ENCODE measurements at places on chromosomes 3 and 15. TPM values are rescaled to one million over a fixed set of nuclear protein-coding genes. Genes with fewer than 3 reads are reported as not detected.

Gene GOLGA6L7
- total RNA-seq, result not detected

Gene LSAMP
- 0.10 TPM for total RNA-seq

Gene GTPBP8
- 38.7 TPM for total RNA-seq

Gene TTC21A
- total RNA-seq, result 3.6 TPM

Gene TMCO5A
- total RNA-seq, result not detected

Gene RHOV
- total RNA-seq, result under 0.01 TPM

Gene NPAP1
- not detected for total RNA-seq

Gene MAP1A
- 0.65 TPM for total RNA-seq

Gene PIK3CB
- 15.7 TPM for total RNA-seq

Gene PLXNA1
- total RNA-seq, result 30.2 TPM

Gene PPP1R14D
- total RNA-seq, result not detected

Gene KNG1
- total RNA-seq, result not detected

Gene GP5
- not detected for total RNA-seq

Gene SLC2A2
- not detected for total RNA-seq

Gene PCOLCE2
- total RNA-seq, result not detected

Gene FAM3D
- not detected for total RNA-seq

Gene ALDH1L1
- not detected for total RNA-seq

Gene CCDC33
- not detected for total RNA-seq

Gene STT3B
- 141 TPM for total RNA-seq

Gene HMG20A
- 51.9 TPM for total RNA-seq

Gene FYTTD1
- 44.1 TPM for total RNA-seq

Gene MYO5C
- 36.7 TPM for total RNA-seq

Gene SAMMSON
- total RNA-seq, result not detected

Gene ANXA2
- total RNA-seq, result 4,270 TPM

Gene CCDC54
- not detected for total RNA-seq

Gene SCN11A
- total RNA-seq, result under 0.01 TPM

Gene AQP9
- total RNA-seq, result not detected

Gene NEO1
- under 0.01 TPM for total RNA-seq

Gene VGLL3
- total RNA-seq, result 1.6 TPM

Gene MST1R
- 0.33 TPM for total RNA-seq

Gene AGTR1
- total RNA-seq, result not detected

Gene GOLGA6A
- total RNA-seq, result not detected

Gene KLF15
- 1.5 TPM for total RNA-seq

Gene REC114
- total RNA-seq, result not detected

Gene CRABP1
- not detected for total RNA-seq

Gene C3orf20
- total RNA-seq, result not detected

Gene TGM5
- total RNA-seq, result not detected

Gene MB21D2
- 4.6 TPM for total RNA-seq

Gene TRPM1
- 0.38 TPM for total RNA-seq

Gene MNS1
- 0.48 TPM for total RNA-seq

Gene ADGRG7
- not detected for total RNA-seq

Gene HESX1
- total RNA-seq, result 0.33 TPM

Gene IL17RD
- 0.98 TPM for total RNA-seq

Gene ZBED2
- not detected for total RNA-seq

Gene CYP8B1
- total RNA-seq, result not detected

Gene NR1I2
- total RNA-seq, result not detected

Gene CLDN16
- under 0.01 TPM for total RNA-seq

Gene FBXW12
- not detected for total RNA-seq

Gene GABRR3
- total RNA-seq, result not detected

Measured in vein endothelial cell (primary cell).